ENCODE measurements at places on chromosomes 7 and 10. TPM values are rescaled to one million over a fixed set of nuclear protein-coding genes. Genes with fewer than 3 reads are reported as not detected.

GRCh38 chr10:48657416-48657815 lies 27.3 kb upstream of the WDFY4 start:
- no peak overlapping the region for H3K27ac ChIP-seq
- H3K27me3 ChIP-seq = no peaks in the 10 kb centered on the region
- no peak overlapping the region for H3K4me3 ChIP-seq
- H3K4me1 ChIP-seq = no peaks in the 10 kb centered on the region

DNA sequence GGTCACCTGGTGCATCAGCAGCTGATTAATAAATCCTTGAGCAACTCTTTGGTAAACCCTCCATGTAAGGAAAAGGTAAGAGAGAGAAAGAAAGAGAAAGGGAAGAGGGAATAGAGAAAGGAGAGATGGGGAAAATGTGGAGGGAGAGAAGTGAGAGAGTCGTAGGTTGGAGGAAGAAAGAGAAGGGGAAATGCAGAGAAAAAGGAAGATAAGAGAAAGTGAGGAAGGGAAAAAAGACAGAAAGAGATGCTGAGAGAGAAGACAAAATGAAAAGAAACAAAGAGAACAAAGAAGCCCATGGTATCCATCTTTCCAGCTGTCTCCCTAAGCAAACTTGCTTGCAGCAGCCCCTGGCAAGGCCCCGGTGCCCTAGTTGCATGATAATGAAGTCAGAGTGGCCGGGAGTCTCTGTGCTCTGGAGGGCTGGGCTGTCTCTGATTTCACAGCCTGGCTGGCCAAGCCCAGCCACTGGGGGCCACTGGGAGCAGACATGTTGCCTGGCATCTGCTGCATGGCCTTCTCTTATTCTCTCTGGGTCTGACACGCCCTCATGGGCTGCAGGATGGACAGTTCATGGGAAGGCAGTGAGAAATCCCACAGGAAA lies 48.4 kb downstream of the PRR15 start:
- H3K27ac ChIP-seq = no peak overlapping the region
- no peaks in the 10 kb centered on the region for H3K27me3 ChIP-seq
- no peaks in the 10 kb centered on the region for H3K36me3 ChIP-seq

The EZH2 gene
- 1.2 TPM for total RNA-seq

The CFAP70 gene
- total RNA-seq = 0.66 TPM

DNA sequence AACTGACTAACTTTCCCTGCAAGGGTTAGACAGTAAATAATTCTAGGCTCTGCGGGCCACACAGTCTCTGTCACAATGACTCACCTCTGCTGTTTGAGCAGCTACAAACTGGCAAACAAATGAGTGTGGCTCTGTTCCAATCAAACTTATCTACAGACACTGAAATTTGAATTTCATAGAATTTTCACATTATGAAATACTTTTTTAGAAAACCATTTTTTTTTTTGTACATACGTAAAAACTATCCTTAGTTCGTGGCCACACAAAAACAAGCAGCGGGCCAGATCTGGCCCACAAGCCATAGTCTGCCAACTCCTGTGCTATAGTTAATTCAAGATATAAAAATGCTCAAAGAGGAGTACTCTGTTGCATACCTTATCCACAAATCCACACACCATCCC lies 32.6 kb downstream of the PIP4K2A start:
- no peak for DNase-seq
- no peaks in the 10 kb centered on the region for H3K27me3 ChIP-seq
- H3K4me3 ChIP-seq = no peak overlapping the region

The CH25H gene
- total RNA-seq = 6.7 TPM

DNA sequence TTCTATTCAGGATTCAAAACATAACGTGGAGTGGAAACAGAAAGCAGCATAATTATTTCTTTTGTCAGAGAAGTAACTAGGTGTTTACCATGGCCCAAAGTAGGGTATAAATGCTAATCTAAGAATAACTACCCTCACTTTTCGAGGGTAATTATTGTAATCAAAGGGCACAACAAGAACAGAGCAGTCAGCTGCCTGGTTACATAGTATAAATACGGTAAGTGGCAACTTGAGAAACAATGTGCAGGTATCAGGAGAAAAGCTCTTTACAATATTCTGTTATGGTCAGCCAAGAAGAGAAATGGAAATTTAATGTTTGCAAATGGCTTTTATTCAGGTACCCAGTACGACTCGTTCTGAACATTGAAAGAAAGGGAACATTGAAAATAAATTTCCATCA lies 242.0 kb upstream of the NPY start:
- H3K4me1 ChIP-seq = no peaks in the 10 kb centered on the region
- H3K36me3 ChIP-seq = no peaks in the 10 kb centered on the region
- H3K27ac ChIP-seq = no peak overlapping the region
- no peaks in the 10 kb centered on the region for H3K27me3 ChIP-seq
- H3K4me3 ChIP-seq = no peak overlapping the region

The EBLN1 gene
- total RNA-seq = not detected

- peaks cover 15% of the 10 kb centered on the region for H3K36me3 ChIP-seq
- DNase-seq = no peak
- no peaks in the 10 kb centered on the region for H3K27me3 ChIP-seq
- H3K4me1 ChIP-seq = no peaks in the 10 kb centered on the region
Observed at GRCh38 chr7:45726883-45727282, 146.0 kb downstream of the CCDC201 start.

DNA sequence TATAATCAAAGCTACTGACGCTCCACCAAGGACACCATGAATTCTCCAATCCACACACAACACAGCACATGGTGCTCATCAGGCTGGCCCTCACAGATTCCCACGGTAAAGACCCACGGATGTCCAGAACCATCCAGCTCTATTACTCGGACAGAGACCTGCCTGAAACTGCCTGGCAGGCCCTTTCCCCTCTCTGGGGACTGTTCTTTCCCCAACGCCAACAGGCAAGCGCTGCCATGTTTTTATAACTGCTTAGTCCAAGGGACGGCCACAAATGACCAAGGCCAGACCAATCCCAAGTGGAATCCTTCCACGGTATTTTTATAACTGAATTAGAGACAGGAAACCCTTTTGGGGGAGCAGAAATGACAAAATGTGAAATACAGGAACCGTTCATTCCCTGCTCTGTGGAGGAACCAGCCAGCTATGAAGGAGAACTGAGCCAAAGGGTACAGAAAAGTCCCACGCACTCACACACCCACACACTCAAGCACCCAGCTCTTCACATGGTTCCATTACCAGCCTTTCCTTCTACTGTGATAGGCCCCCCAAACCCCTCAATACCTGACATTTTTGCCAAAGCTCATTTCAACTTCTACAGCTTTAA lies 4.1 kb downstream of the PIP4K2A start:
- no peak for DNase-seq
- no peaks in the 10 kb centered on the region for H3K27me3 ChIP-seq
- peaks cover 36% of the 10 kb centered on the region for H3K4me1 ChIP-seq
- H3K27ac ChIP-seq = no peak overlapping the region
- H3K36me3 ChIP-seq = no peaks in the 10 kb centered on the region
- no peak overlapping the region for H3K4me3 ChIP-seq

DNA sequence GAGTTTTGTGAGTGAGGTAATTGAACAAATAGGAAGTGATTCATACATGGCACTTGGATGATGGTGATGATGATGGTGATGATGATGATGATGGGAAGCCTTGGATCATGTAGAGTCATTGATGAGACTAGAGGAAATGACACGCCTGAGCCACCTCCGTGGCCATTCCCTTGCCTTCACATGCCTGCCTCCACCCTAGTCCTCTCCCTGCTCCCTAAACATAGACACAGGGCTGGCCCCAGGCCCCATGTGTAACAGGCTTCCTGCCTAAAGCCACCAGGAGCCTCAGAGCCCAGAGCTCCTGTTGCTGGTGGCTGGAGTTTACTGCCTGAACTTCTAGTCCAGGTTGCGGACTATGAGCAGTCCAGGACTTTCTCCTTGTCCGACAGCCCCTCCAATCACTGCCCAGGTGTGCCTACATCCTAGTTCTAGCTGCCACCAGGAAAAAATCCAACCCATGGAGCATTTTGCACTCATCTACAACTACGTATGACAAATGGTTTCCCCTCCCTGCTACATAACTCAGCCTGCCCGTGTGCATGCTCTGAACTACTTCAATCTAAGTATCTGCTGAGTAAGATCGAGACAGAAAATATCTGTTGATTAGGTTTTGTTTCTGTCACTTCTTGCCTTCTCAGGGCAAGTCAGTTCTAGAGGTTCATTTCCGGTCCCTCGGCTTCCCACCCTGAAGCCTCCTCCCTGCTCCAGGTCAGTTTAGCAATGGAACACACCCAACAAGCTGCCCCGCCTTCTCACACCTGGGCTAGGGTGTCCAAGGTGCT lies 35.5 kb upstream of the KDM7A start:
- no peaks in the 10 kb centered on the region for H3K4me1 ChIP-seq
- no peaks in the 10 kb centered on the region for H3K36me3 ChIP-seq
- H3K27me3 ChIP-seq = no peaks in the 10 kb centered on the region

DNA sequence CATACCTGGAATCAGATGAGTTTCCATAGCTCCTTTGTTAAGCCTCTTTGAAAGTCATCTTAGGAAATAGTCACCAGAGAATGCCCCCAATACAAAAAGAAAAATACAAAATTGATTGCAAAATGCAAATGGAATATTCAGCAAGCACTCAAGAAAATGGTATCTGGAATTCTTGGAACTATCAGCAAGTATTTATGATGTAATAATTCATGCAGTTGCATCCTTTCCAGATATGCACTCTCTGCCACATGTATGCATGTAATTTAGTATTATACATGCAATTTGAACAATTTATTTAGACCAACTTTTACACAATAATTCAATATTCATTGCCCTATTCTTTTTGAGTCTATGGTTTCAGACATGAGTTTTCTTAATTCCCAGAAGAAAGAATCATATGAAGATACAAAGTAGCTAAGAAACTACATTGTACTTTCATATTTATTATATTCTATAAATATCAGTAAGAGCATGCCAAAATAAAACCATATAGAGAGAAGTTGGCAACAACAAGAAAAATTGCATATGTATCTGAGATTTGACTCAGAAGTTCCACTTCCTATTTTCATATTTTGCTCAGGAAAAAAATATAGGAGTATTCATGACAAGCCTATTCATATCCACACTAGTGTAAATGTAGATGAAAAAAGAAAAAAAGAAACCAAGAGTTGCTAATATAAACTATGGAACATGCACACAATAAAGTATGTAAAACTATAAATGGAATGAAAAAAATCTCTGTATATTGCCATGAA lies 338.5 kb downstream of the SEMA3D start:
- DNase-seq = no peak
- H3K4me3 ChIP-seq = no peak overlapping the region
- H3K27me3 ChIP-seq = no peaks in the 10 kb centered on the region
- H3K36me3 ChIP-seq = no peaks in the 10 kb centered on the region
- no peak overlapping the region for H3K27ac ChIP-seq

GRCh38 chr10:115065801-115066200 lies 27.4 kb upstream of the ATRNL1 start:
- DNase-seq = no peak
- H3K27ac ChIP-seq = no peak overlapping the region
- no peaks in the 10 kb centered on the region for H3K27me3 ChIP-seq
- no peaks in the 10 kb centered on the region for H3K36me3 ChIP-seq
- H3K4me3 ChIP-seq = no peak overlapping the region

The MGAM2 gene
- total RNA-seq = 0.71 TPM

The KNDC1 gene
- total RNA-seq = 0.16 TPM

The GIMAP4 gene
- total RNA-seq = 24.1 TPM

GRCh38 chr7:66950763-66951162 lies 29.7 kb downstream of the TMEM248 start:
- H3K4me3 ChIP-seq = no peak overlapping the region
- no peaks in the 10 kb centered on the region for H3K4me1 ChIP-seq
- no peak for DNase-seq
- no peak overlapping the region for H3K27ac ChIP-seq

The PLEKHS1 gene
- total RNA-seq = not detected

- H3K27ac ChIP-seq = no peak overlapping the region
- DNase-seq = no peak
- H3K4me3 ChIP-seq = no peak overlapping the region
- no peaks in the 10 kb centered on the region for H3K27me3 ChIP-seq
Observed at GRCh38 chr10:129057856-129058663, 409.0 kb upstream of the MGMT start.

- H3K27me3 ChIP-seq = no peaks in the 10 kb centered on the region
- no peak overlapping the region for H3K27ac ChIP-seq
- DNase-seq = no peak
- no peaks in the 10 kb centered on the region for H3K36me3 ChIP-seq
- H3K4me1 ChIP-seq = no peaks in the 10 kb centered on the region
Observed at GRCh38 chr10:5343979-5344378, 20.8 kb upstream of the UCN3 start.

GRCh38 chr7:28732071-28732869 lies 225.9 kb downstream of the TRIL start:
- DNase-seq = no peak
- peaks cover 26% of the 10 kb centered on the region for H3K4me1 ChIP-seq
- peak overlapping the region; percentile 3 for H3K4me3 ChIP-seq
- H3K27me3 ChIP-seq = no peaks in the 10 kb centered on the region

DNA sequence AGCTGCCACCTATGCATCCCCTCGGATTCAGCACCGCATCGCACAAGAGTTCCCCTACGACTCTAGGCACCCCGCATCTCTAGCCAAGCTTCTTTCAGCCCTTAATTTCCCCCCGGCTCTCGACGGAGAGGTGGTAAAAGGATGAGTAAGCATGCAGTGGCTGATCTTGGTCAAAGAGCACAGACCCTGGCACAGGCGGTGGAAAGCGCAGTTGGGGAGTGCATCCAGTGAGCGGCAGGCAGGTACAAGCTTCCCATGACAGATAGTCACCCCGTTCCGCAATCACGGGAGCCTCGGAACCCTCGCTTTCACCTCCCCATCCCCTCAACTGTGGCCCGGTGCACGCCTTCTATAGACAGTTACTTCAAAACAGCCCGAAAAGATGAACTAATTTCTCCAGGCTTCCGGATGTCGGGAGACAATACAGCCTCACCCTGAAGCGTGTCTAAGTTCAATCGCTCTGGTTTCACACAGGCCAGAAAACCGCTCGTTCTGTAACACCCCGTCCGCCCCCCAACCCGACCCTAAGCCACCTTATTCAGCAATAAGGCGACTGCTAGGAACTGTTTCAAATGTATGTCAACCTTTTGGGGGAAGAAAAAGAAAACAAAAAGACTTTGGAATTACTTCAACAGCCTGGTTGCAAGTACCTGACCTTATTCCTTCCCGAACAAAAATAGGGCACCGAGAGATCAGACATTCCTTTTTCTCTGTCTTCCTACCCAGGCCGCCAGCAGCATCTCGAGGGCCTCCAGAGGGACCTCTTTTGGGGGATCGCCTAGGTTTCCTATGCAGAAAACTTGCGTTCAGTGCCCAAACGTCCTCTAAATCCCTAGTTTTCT lies 1.4 kb downstream of the RHEB start:
- H3K27ac ChIP-seq = peak overlapping the region; percentile 94
- peak overlapping the region; percentile 72 for H3K4me3 ChIP-seq
- no peaks in the 10 kb centered on the region for H3K27me3 ChIP-seq
- H3K4me1 ChIP-seq = no peaks in the 10 kb centered on the region
- DNase-seq = peak; percentile 91

The MYH16 gene
- total RNA-seq = not detected

The MACROH2A2 gene
- total RNA-seq = 10.4 TPM

- H3K4me3 ChIP-seq = no peak overlapping the region
- H3K4me1 ChIP-seq = peaks cover 100% of the 10 kb centered on the region
- no peak for DNase-seq
- H3K36me3 ChIP-seq = peaks cover 4% of the 10 kb centered on the region
- H3K27me3 ChIP-seq = no peaks in the 10 kb centered on the region
Observed at GRCh38 chr10:79158402-79159097, 89.8 kb downstream of the ZMIZ1 start.

The PAX4 gene
- total RNA-seq = not detected

The TECTB gene
- not detected for total RNA-seq

The CFAP69 gene
- 8.7 TPM for total RNA-seq

- H3K27me3 ChIP-seq = no peaks in the 10 kb centered on the region
- H3K27ac ChIP-seq = no peak overlapping the region
- DNase-seq = no peak
- no peak overlapping the region for H3K4me3 ChIP-seq
Observed at GRCh38 chr10:266974-267425, 131.7 kb downstream of the ZMYND11 start.

Measured in sigmoid colon (tissue), 7 donors.